H1 (cell line): ENCODE measurements at places on chromosomes 4 and X. TPM values are rescaled to one million over a fixed set of nuclear protein-coding genes. Genes with fewer than 3 reads are reported as not detected.

Gene GAGE2A
- not detected in 2 replicates for polyA plus RNA-seq

Gene USP17L26
- polyA plus RNA-seq, result not detected in 2 replicates

Gene NLGN3
- polyA plus RNA-seq, result 12.0 and 15.0 TPM in 2 replicates

Gene ZNF732
- polyA plus RNA-seq, result 1.3 and 1.9 TPM in 2 replicates

Gene SPANXA2
- not detected in 2 replicates for polyA plus RNA-seq

Gene TMPRSS11A
- polyA plus RNA-seq, result not detected in 2 replicates

Gene FGF5
- not detected in 2 replicates for polyA plus RNA-seq

Gene CXCL10
- not detected in 2 replicates for polyA plus RNA-seq

Gene PWWP3B
- 0.08 and 0.15 TPM in 2 replicates for polyA plus RNA-seq

Gene LDB2
- polyA plus RNA-seq, result 72.5 and 140 TPM in 2 replicates

Gene PDE6B
- polyA plus RNA-seq, result 8.0 and 8.4 TPM in 2 replicates

Gene MGARP
- 3.9 and 4.5 TPM in 2 replicates for polyA plus RNA-seq

Gene FAT4
- 0.78 and 1.3 TPM in 2 replicates for polyA plus RNA-seq

Gene PRIMPOL
- 2.7 and 4.4 TPM in 2 replicates for polyA plus RNA-seq

Gene IBSP
- not detected in 2 replicates for polyA plus RNA-seq

Gene CASP6
- polyA plus RNA-seq, result 21.7 and 35.1 TPM in 2 replicates

Gene RHOXF2
- not detected in 2 replicates for polyA plus RNA-seq

Gene MXRA5
- polyA plus RNA-seq, result 0.56 and 0.71 TPM in 2 replicates

Gene LRAT
- polyA plus RNA-seq, result 4.3 and 4.5 TPM in 2 replicates

Gene TAF7L
- polyA plus RNA-seq, result not detected in 2 replicates

Gene FAM241A
- 0.13 and 0.20 TPM in 2 replicates for polyA plus RNA-seq

Gene BBS7
- polyA plus RNA-seq, result 16.6 and 19.2 TPM in 2 replicates

Gene PAPSS1
- 59.9 and 98.5 TPM in 2 replicates for polyA plus RNA-seq

Gene FGF2
- 20.5 and 23.4 TPM in 2 replicates for polyA plus RNA-seq

Gene DUX4
- polyA plus RNA-seq, result not detected in 2 replicates
